Hepatocyte (in vitro differentiated cells): ENCODE measurements at places on chromosomes 1 and 21. TPM values are rescaled to one million over a fixed set of nuclear protein-coding genes. Genes with fewer than 3 reads are reported as not detected.

DNA sequence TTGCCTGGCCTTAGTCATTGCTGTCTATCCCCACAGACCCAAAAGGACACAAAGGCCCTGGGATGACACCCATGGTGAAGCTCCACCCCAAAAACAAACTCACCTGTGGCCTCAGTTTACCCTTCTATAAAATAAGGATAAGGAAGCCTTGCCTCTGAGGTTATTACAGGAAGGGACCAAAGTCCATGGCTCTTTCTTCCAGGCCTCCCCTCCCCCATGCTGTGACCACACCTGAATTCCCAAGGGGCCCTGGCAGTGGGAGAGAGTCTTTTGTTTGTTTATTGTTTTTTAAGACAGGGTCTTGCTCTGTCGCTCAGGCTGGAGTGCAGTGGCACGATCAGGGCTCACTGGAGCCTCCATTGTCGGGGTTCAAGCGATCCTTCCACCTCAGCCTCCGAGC, 10.5 kb upstream of the TNFRSF25 start:
- DNase-seq, result peak; percentile 79

DNA sequence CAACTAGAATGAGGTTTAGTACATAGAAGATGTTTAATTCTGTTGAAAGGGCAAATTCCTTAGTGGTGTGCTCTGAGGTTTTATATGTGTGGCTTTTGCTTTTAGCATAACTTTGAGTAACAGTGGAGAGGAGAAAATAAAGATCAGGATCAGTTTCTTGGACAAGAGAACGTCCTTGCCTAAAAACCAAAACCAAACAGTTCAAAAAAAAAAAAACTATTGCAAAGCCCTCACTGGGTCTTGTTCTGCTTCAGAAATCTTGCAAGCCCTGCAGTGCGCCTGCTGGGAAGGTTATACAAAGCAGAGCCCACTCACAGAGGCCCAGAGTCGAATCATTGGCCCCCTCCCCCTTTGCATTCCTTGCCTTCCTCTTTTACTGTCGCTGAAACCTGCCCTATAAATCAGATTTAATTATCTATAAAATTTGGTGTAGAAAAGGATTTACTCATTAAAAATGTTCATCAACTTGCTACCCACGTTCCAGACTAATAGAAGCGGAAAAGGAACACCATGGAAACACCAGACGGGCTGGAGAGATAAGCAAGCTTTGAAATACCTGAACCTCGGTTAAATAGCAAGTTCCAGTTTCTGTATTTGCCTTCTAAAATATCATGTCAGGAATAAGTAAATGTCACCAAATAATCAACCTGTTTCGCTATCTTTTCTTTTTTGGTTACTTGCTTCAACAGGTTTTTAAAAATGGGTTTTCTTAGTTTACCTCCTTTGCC, 201.6 kb upstream of the PTBP2 start:
- DNase-seq, result no peak

DNA sequence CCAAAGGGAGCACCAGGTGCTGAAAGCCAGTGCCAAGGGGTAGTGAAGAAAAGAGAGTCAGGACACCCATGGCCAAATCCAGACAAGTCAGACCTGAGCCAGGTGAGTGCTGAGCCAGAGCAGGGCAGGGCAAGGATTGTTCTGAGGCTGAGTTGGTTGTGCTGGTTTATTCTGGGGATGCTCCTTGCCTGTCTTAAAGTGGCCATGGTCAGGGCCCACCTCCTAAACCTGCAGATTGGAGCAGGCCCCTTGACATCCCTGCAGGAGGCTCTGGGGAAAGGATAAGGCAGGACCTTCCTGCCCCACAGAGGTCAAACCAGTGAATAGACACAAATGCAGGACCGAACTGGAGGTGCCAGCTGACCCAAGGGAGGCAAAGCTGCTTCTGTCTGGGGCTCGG, 138.4 kb downstream of the HIVEP3 start:
- DNase-seq, result no peak

DNA sequence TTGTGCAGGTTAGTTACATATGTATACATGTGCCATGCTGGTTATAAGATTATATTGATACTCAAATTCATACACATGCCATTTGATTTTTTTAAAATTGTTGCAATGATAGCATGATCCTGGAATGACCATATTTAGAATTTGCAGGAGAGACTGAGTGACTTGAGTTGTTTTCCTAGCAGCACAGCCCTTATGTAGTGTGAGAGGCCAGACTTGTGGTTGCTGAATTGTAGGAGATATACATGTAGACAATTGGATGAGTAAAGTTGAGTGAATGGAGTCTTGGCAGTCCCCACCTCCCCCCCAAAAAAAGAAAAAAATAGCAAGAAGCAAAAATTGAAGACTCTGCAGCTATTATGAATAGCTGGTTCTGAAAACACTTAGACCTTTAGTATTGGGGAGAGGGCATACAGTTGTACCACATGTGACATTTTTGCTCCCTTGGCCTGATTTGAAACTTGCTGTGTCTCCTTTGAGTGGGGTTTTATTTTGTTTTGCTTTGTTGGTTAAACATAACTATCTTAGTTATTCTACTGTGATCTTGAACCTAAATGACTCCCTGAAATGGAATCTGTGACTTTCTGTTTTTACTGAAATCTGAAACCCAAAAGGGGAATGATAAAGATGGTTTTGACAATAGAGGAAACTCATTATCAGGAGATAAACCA, 280.3 kb downstream of the HMCN1 start:
- no peak for DNase-seq

DNA sequence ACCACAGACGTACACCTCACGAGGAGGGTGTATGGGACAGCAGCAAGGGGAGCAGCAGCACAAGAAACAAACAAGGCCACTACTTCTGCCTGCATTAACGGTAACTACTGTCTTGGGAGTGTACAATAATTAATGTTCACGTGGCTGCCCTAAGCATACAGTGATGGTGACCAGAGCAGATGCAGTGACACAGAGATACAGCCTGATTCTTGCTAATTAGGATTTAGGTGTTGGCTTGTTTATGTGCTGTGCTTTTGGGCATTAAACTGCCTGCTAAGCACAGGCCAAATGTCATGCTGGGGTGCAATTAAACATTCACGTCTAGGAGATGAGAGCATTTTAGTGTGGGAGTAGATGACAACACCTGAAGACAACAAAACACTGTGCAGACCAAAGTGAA, 7.2 kb downstream of the ZNF669 start:
- no peak for DNase-seq

DNA sequence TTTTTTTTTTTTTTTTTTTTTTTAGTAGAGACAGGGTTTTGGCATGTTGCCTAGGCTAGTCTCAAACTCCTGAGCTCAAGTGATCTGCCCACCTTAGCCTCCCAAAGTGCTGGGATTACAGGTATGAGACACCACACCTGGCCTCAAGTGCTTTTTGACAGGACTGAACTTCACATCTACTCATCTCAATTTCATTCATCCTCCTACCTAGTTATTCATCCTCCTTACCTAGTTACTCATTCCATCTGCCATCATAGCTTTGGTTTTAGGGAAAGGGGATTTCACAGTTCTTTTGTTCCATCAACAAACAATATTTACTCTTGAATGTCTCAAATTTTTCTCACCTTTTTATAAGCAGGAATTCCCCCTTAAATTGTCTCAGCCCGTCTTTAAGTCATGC, 38.6 kb upstream of the RALGPS2 start:
- no peak for DNase-seq

DNA sequence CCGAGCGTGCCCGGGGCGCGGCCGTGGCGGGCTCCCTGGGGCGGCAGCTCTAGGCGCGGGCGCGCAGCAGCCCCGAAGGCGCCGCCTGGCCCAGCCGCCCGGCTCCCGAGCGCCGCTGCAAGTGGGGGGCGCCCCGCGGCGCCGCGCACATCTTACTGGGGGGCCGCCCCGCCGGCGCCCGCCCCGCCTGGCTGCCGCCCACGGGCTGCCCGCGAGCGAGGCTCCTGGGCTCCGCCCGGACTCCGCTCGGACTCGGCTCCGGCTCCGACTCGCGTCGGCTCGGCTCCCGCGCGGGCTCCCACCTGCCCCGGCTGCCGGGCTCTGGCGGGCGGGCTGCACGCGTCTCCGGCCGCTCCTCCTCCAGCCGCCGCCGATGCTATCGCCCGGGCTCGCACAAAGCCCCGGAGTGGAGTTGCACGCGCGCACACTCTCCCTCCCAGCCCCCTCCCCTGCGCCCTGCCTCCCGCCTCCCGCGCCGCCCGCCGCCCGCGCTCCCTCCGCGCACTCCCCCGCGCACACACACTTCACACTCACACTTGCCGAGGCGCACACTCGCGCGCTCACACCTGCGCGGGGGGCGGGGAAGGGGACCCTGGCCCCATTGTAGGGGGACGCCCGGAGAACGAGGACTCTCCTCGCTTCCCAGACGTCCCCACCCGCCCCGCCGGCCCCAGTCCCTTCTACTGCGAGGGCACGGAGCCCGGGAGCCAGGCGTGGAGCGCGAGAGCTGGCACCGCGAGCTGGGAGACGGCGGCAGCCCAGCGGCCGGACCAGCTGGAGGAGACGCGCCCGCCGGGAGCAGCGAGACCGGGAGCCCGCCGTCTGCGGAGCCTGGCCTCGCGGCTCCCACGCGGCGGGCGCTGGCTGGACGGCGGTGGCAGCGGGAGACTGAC, at the start of gene GRIK3:
GRIK3 (minus strand) TSS at position 395 of the 893 bp plus-strand sequence. CDS start 407 bp downstream, outside the sequence.
- DNase-seq, result peak; percentile 38

- DNase-seq, result no peak
These were observed 32.8 kb upstream of the RNF19B start for GRCh38 chr1:32997381-32997891.

DNA sequence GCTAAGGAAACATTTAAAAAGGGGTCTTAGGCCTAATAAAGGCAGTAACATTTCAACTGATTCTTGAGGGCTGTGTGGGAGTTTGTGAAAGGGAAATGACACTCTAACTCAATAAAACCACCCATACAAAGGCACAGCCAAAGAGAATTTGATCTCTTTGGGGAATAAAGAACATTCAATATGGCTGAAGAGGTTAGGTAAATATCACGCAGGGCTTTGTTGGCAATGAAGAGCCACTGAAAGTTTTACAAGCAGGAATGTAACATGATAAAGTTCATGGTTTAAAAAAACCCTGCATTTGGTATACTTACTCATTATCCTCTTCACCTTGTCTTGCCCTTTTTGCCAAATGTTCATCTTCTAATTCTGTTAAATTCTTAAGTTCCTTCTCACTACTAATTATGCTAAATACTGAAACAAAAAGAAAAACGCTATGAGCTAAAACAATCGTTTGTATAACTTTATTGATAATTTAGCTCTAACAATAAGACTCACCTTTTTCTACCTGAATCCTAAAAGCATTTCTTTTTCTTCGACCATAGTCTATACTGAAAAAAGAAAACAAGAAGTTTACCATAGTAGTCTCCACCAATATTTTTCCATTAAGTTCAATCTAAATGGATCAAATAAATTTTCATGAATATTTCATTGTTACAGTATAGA, 12.5 kb downstream of the NVL start:
- no peak for DNase-seq

- peak; percentile 71 for DNase-seq
These were observed 1144.6 kb upstream of the ADGRL2 start for GRCh38 chr1:80656014-80656636.

DNA sequence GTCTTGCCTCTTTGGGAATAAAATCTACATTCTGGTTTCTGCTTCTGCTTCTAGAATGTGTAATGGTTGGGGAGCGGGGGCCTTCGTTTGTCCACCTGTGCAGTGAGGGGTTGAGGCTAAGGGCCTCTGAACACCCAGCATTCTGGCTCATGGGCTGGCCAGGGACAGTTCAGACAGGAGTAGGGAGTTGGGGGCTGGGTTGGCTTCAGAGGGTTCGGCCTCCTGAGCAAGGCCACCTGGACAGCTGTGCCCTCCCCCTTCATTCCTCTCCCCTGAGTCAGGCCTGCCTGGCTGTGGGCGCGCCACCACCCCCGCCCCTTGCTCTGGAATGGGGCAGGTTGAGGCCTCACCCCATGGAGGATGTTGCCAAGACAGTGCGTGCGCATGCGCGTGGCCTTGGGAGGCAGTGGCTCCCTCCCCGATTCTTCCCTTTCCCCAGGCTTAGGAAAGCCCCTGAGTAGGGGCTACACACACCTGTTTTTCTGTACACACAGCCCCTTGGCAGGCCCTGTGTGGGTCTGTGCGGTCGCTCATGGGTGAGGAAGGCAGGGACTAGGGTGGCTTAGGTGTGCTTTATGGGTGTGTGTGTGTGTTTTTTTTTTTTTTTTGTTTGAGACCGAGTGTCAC, 57.0 kb downstream of the YARS1 start:
- DNase-seq, result peak; percentile 98

DNA sequence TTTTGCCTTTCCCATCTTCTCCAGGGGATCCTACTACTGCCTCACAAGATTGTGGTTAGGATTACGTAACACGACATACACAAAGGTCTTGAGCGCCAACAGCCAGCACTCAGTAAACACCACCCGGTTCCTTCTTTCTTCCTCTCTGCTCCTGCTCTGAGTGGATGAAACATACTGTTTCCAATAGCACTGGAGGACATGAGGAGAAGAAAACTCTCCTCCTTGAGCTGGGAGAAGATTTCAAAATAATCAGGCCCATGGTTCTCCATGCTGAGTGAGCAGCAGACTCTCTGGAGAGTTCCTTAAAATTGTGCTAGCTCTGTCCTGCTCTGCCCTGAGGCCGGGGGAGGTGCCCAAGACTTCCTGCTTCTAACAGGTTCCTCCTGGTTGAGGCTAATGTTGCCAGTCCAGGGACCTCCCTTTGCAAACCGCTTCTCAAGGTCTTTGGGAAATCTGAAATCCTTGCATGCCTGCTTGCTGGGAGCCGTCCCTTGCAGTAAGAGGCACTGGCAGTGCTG, 29.4 kb upstream of the MX1 start:
- peak; percentile 23 for DNase-seq

GRCh38 chr1:17999884-18000283, 107.7 kb upstream of the IGSF21 start:
- DNase-seq, result no peak

DNA sequence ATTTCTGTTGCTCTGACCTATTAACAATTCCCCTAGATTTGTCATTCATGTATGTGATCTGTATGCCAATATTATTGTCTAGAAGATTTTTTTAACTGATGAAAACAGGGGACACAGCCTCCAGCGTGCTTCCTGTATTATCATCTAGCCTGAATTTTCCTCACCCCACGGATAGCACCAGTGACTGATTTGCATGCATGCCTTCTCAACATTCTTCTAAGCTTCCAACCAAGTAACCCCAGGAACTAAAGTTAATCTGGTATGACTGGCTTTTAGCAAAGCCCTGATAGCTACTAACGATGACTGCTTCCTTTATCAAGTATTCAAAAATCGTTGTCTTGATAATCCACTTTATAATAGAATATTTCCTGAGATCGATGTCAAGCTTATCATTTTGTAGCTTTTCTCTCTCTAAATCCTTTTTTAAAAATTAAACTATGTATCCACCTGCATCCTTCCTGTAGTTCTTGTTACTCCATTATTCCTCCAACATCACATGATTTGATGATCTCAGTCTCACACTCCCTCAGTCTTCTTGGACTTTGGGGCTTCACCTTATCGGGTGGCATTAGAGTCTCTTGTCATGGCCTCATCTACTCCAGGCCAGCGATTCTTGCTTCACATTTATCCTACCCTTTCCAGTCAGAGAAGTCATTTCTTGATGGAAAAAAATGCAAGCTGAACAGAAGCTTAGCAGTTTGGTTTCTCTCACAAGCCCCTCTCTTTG, 19.0 kb downstream of the BCAR3 start:
- DNase-seq, result peak; percentile 53

CDCA8 gene
- polyA plus RNA-seq, result 5.4 and 5.7 TPM in 2 replicates

KRTAP13-2 gene
- not detected in 2 replicates for polyA plus RNA-seq

CHI3L2 gene
- 0.24 and 3.9 TPM in 2 replicates for polyA plus RNA-seq

MSH4 gene
- polyA plus RNA-seq, result 0.13 and 0.19 TPM in 2 replicates

C1QC gene
- polyA plus RNA-seq, result 9.2 and 13.4 TPM in 2 replicates
